SK-N-MC (cell line): ENCODE measurements at places on chromosomes 3 and 15.

- DNase-seq: no peak
These were observed 16.4 kb downstream of the GPR160 start for GRCh38 chr3:170054204-170054603.

GRCh38 chr3:34619990-34620389 is 821.6 kb downstream of the PDCD6IP start:
- DNase-seq: no peak

- no peak for DNase-seq
These were observed 61.2 kb downstream of the CLDN1 start for GRCh38 chr3:190261015-190261414.

GRCh38 chr3:194142156-194142910 is 6.4 kb downstream of the HES1 start:
- DNase-seq: no peak

DNA sequence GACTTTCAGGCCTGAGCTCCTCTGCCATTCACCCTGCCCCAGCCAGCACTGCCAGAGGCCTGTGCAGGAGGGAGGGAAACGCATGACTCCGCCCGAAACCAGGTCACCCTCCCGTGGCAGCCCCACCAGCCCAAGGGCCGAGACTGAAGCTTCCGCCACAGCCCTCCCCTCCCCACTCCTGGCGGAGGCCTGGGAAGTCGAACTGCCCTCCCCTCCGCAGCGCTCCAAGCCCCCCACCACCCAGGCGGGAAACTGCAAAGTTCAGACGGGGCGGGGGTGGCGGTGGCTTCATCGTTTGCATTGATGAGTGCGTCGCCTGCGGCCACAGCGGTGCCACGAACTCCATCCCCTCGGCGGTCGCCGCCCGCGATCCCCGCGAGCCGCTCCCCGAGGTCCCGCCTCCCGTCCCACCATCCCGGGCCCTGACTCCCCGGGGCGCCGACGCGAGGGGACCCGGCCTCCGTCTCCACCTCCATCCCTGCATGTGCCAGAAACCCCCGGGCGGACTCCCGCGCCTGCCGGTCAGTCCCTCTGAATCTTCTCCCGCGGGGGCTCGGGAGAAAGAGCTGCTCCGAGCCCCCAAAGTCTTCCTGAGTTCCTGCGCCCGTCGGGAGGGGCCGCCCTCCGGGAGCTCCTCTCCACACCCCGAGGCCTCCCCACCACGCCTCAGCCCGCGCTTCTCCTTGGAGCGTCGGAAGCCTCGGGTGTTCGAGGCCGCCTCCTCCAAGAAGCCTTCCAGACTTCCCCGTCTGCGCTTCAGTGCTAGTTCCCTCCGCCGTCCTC is 698 bp downstream of the MELTF start:
- DNase-seq: no peak

- DNase-seq: no peak
These were observed 53.0 kb downstream of the SV2B start for GRCh38 chr15:91152896-91153581.
